ENCODE measurements at places on chromosomes 3 and 15.

DNA sequence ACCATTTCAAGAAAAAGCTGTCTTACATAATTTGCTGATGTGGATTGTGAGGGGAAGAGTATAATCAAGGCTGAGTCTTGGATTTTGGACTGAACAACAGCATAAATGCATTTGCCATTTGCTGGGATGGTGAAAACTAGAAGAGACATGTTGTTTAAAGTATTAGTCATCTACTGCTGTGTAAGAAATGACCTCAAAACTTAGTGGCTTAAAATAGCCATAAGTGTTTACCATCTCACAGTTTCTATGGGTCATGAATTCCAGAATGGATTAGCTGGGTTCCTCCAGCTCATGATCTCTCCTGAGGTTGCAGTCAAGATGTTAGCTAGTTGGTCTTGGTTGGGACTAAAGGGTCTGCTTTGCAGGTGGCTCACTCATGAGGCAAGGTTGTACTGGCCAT lies 66.2 kb downstream of the SCN11A start:
- no peak for DNase-seq

DNA sequence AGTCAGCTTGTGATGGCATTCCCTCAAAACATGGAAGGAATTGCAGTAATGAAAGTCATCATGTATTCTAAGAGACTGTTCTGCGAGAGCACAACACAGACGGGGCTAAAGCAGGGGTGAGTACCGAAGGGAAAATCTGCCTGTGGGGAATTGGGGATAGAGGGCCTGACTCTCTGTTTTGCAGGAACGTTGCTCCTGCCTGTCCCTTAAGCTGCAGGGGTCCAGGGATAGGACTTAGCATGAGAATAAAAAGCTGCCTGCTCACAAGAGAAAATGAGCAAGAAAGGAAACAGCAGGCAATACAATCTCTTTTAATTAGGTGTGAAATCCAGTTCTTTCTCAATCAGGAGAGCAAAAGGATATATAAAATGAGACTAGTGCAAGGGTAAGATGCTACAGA lies 62.2 kb downstream of the TIGIT start:
- DNase-seq, result no peak

GRCh38 chr3:156148345-156148945 lies 28.1 kb downstream of the KCNAB1 start:
- DNase-seq, result no peak

- DNase-seq, result no peak
Measured at GRCh38 chr15:53634517-53635106, 124.9 kb downstream of the WDR72 start.

- no peak for DNase-seq
Measured at GRCh38 chr3:57810048-57810447, 53.9 kb downstream of the SLMAP start.

GRCh38 chr3:114899186-114899931 lies 247.7 kb downstream of the ZBTB20 start:
- DNase-seq, result peak; percentile 90
